ENCODE measurements at places on chromosomes 5 and 9.

DNA sequence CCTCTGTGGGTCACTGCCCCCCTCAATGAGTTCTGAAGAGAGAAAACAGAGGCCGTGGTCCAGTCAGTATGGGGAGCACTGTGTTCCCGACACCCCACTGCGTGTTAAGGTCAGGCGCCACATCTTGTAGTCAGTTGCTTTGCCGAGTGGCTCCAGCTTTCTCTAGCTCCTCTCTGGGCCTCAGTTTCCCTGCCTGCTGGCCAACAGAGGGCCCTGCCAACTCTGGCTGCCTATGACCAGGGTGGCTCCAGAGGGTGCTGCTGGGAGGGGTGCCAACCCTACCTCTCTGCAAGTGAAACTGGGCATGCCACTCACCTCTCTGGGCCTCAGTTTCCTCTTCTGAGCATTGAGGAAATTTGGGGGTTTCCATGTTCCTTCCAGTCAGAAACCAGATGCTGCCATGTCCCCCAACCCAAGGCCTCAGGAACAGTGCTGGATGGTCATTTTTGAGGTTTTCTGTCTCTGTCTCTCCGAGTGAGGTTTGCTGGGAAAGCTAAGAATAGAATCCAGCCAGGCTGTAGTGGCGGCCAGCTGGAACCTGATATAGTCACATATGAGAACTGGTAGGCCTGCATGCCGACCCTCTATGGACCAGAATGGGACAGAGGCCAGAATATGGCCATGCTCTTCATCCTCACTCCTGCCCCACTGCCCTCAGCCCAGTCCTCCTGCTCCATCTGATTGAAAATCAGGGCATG, 132.1 kb downstream of the PHF2 start:
- DNase-seq, result no peak

GRCh38 chr5:55577353-55578060, 42.7 kb upstream of the PLPP1 start:
- DNase-seq, result no peak

DNA sequence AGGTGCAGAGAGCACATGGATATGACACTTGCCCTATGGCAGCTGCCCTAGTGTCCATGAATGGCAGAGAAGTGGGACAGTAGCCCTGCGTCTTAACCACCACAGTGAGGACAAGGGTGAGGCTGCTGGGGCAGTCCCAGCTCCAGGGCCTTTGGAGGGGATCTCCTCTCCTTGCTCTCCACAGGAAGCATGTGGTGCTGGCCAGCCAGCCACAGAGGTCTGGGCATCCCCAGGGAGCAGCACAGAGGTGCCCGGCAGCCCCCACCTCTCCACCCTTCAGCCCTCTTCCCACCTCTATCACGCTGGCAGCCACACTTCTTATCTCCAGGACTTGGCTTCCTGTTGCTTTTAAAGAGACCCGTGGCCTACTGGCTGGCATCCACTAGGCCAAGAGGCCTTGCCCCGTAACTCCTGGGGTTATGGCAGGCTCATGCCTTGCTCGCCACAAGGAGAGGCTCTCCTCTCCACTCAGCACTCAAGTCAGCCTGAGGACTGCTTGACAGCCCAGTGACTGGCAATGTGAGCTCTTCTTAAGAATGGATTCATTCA, 21.9 kb downstream of the CSF2 start:
- DNase-seq, result no peak

DNA sequence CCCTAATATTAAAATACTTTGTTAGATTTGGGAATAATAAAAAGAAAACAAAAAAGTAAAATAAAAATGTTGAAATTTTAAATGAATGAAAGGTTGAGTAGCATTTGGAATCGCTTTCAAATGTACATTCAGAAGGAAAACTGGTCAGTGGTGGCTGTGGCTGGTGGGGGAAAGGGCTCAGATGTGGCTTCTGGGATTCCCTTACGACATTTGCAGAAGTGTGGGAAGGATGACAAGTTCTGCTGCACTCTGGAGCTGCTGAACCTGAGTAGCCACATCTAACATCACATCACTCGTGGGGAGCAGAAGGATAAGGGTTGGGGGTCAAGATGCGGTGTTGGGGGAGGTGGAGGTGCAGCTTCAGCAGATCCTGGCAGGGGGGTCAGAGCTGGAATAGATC, 25.6 kb upstream of the CAST start:
- no peak for DNase-seq

DNA sequence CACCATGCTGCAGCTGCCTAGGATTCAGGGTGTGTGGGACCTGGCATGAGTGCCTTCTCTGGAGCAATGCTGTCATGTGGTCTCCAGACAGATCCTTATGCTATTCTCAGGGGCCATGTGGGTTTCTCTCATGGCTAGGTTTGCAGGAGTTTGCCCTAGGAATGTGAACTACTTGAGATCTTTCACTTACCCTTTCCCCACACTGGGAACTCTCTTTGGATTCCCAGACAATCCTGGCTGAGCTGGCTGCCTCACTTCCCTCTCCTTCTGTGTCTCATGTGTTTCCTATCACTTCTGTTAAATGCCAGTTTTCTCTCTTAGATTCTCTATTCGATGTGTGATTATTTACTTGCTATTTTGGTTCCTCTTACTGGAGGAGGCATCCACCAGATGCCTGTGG, 270.2 kb upstream of the RASA1 start:
- no peak for DNase-seq

- DNase-seq, result no peak
Observed at GRCh38 chr5:166497496-166498104, 1793.8 kb upstream of the WWC1 start.

DNA sequence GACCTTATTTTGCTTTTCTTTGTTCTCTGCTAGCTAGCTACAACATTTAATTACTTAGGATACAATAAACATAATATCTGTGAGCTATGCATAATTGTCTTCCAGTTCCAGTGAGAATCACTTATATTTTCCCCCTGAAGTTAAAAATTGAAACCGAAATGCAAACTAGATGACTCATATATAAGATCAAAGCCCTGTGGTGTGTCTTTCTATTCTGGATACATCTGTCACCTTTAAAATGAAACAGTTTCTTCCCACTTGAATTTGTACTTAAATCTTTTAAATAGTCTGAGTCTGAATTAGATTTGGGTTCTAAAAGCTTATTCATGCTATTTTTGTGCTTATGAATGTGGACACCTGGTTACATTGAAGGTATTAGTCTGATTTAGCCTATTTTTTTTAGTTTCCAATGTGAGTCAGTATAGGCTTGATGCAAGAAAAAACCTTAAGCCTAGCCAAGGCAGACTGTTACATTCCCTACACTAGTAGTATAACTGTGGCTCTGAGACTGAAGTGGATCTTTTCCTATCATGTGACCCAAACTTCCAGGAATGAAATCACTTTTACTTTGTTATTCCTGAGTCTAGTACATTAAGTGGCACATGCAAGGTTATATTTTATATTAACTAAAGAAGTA, 703.5 kb upstream of the RGMB start:
- DNase-seq, result no peak

DNA sequence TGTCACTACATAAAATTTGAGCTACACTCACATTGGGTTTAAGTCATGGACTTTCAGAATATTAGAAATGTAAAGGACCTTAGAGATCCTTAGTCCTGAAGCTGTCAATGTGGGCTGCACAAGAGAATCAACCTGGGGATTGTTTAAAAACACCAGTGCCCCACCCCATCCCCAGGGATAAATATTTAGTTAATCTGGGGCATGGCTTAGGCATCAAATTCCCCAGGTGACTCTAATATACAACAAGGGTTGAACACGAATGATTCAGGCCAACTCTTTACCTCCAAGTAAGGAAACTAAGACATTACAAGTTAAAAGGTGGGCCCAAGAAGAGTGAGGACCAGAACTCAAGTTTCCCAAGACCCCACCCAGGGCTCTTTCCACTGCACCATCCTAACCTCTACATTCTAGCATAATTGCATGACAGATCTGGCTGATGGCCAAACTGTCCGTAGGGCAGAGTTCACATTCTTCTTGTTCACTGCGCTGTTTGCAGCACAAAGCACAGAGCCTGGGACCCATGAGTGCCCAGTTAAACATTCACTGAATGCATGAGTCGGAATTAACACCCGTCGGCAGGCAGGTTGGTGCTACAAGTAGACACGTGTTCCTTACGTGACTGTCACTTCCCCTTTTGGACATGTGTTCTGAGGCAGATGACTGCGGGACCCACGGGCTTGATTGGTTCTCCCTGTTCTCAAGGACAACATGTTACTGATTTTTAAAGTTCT, 25.2 kb downstream of the CYFIP2 start:
- DNase-seq, result no peak

GRCh38 chr5:2217219-2217618, 334.5 kb upstream of the IRX4 start:
- DNase-seq, result no peak

- DNase-seq, result no peak
Observed at GRCh38 chr9:93968451-93969327, 13.5 kb upstream of the BARX1 start.

GRCh38 chr5:128084228-128085167, 932 bp downstream of the SLC12A2 start:
- DNase-seq, result peak; percentile 64

DNA sequence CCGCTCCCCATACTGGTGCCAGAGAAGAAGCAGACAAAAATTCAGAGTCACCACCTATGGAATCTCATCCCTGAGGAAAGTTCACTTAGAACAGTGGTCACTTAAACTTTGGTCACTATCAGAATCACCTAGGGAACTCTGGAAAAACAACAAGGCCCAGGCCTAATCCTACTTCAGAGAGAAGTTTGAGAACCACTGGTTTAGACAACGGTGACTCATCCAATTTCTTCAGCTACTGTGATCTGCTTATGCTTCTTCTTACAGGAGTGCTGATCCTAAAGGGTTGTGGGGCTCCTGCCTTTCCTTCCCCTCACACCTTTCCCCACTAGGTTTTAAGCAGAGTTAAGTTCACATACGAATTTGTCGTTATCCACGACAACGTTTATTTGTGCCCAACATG, 194.7 kb upstream of the KLF4 start:
- no peak for DNase-seq

DNA sequence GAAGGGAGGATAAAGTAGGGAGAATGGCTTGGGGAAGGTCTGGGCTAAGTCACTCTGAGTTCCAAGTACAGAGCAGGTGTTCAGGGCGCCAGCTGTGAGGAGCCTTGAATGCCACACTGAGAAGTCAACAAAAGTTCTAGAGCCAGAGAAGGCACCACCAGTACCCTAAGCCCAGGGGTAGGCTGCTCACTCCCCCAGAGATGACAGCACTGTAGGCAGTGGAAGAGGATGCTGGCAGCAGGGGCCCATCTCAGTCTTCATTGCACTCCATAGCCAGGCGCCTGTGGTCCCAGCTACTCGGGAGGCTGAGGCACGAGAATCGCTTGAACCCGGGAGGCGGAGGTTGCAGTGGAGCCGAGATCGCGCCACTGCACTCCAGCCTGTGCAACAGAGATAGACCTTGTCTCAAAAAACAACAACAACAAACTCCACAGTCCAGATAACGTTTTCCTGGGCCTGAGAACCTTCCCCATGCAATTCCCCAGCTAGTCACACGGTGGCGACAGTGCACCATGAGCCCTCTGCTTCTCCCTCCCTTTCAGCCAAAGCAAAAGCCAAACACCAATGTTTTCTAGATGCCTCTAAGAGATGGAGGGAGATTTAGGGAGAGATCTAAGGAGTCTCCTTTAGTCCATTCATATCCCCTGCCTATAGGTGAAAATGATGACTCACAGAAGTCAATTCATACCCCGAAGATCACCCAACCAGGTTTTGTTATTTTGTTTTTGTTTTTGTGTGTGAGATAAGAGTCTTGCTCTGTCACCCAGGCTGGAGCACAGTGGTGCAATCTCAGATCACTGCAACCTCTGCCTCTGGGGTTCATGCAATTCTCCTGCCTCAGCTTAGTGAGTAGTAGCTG, 19.8 kb upstream of the NSD1 start:
- DNase-seq, result peak; percentile 51

DNA sequence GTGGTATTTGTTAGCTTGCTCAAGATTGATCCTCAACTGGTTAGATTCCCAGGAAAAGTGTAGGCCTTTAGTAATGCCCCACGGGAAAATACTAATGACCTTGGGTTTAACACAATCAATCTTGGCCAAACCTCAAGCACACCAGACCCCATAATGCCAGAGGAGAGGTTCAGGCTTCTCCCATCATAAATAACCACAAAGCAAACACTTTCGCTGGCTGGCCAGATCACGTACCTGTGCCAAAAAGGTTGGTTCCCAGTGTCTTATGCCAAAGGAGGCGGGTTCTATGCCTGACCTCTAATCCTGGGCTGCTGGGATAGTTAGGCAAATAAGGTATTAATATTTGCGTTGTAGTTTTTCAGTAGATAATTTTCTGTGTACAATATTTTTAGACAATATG, 379.2 kb upstream of the CDH18 start:
- DNase-seq, result no peak

- DNase-seq, result no peak
Observed at GRCh38 chr5:62385816-62386400, 17.8 kb downstream of the DIMT1 start.

GRCh38 chr5:108561416-108562204, 179.7 kb upstream of the FBXL17 start:
- no peak for DNase-seq

DNA sequence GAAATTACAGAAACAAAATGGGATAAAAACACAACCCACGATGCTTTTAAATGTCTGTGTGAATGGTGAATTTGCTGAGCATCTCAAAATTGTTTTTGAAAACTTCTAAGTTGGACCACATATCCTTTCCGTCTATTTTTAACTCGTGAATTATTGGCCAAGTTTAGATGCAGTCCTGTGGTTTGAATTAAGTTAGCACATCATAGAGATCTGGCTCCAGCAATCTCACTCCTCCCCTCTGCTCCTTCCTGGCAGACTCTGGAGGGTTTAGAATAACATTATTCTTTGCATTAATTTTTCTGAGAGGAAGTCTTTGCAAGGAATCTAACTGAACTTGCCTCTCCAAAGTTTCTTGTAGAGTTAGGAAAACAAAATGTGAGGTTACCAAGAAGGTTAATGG, 14.5 kb upstream of the ANKRD55 start:
- no peak for DNase-seq

DNA sequence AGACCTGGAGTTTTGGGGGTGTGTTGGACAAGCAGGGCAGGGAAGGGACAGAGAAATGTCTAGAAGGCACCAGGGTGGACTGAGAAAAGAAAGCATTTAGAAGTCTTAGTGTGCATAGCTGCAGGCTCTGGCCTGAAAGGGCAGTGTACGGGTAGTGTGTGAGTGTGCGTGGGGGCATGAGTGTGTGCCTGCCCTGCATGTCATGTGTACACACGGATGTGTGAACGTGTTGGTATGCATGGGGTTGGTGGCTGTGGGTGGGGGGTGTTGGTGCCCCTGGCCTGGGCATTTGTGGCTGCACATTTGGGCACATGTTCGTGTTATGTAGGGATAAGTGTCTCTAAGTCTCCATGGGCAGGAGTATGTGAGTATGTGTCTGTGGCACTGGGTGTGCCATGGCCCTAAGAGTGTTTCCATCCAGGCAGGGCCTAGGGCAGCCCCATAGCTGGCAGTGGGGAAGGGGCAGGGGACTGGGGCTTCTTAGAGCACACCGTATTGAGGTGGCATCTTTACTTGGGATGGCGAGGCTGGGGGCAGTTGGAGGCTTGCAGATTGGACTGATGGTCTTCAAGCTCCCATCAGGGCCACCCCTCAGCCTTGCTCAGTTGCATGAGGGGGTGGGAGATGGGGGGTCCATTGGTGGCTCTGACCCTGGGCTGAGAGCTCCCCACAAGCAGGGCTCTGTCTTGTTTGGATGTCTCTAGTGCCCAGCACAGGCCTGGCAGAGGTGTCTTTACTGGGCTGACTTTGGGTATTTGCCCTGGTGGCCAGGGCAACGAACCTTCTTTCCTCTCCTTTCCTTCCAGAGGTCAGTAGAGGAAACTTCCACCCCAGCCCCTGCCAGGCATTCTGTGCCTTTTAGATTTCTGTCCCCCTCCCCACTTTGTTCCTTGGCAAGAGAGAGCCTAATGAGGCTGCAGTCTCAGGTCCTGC, 15.0 kb downstream of the PSD2 start:
- no peak for DNase-seq

- no peak for DNase-seq
Observed at GRCh38 chr9:120197605-120198004, 382.4 kb downstream of the CDK5RAP2 start.
